ENCODE measurements at places on chromosomes 16 and 17.

DNA sequence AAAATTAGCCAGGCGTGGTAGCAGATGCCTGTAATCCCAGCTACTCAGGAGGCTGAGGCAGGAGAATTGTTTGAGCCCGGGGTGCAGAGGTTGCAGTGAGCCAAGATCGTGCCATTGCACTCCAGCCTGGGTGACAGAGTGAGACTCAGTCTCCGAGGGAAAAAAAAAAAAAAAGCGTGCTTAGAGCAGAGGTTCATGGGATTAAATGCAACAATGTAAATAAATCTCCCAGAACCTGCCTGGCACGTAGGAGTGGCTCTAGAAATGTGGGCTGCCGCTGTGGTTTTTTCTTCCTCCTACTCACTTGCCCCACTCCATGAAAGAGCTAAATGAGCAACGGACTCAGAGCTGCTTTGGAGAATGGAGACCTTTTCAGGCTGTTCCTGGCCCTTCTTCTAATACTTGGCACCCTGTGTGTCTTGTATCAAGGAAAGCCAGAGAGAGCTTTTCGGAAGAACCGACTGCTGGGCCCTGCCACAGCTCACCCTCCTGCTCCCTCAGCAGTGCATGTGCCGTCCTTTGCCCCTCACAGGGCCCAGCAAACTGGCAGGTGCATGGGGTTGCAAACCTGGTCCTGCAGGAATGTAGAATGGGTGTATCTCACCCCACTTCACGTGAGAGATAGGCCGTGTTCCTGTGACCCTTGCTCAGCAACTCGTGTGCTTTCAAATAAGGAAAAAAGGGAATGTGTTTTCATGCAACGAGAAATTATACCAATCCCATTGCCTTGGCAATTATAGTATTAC lies 52.0 kb downstream of the LDHD start:
- no peak for DNase-seq

- no peak for DNase-seq
Measured at GRCh38 chr16:13992322-13992721, 72.4 kb downstream of the ERCC4 start.

DNA sequence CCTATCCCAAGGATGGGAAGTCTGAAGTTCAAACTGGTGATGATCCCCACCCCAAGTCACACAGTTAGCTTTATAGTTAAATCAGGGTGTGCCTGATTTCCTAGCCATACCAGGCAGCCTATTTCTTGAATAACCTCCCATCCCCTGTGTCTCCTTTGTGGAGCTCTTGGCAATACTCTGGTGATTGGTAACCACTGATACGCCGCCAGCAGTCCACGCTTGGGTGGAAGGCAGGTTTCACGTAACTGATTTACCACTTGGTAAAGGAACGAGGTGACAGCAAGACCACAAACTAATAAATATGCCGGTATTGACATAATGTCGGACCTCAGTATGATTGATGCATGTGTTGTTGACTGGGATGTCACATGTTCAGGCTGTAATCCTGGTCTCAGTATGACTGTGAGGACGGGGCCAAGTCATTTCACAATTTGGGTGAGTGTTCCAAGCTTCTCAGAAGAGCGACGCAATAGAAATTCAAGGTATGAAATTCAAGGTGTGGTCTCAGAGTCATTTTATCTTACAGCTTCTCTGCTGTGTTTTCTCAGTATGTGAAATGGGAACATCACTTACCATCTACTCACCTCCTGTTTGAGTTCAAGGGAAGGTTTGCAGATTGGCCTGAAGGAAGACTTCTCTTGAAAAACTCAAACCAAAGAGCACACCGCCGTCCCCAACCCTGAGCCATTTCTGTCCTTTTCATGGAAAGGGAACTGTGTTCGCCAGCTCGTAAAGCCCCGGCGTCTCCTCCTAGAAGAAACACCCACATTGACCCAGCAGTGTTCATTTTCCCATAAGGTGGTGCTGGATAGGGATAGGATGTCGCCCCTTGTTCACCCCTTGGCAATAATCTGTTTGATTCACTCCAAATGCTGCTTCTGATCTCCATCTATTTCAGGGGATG lies 678.9 kb downstream of the WWOX start:
- peak; percentile 29 for DNase-seq

DNA sequence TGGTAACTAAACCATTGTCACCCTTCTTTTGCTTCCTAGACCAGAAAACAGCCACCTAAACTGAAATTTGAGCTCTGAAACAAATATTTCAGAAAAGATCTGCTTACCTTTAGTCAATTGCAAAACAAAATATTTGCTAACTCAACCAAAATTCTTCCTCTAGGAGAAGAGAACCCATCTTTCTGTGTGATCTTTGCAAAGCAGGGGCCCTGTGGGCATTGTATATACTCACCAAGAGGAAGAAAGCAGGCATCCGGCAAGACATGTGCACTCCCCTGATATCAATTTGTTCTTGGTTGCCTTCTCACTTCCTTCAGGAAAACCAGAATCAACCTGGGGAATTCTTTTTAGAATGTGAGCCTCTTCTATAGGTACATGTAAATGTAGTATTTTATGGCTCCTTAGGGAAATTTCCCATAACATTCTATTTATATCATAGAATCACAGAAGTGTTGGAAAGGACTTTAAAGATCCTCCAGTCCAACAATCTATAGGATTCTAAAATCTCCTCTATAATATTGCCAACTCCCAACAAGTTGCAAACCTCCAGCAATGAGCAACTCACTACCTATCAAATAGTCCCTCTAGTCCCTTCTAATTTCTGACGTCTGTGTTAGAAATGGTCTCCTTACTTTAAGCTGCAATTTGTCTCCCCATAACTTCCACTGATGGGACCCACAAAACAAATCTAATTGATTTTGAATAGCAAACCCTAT lies 966 bp downstream of the SLFN14 start:
- no peak for DNase-seq

- DNase-seq = no peak
Measured at GRCh38 chr17:78547035-78547434, 30.2 kb downstream of the DNAH17 start.

GRCh38 chr16:50537533-50538290 lies 10.5 kb upstream of the NKD1 start:
- DNase-seq = no peak

- no peak for DNase-seq
Measured at GRCh38 chr16:79121906-79122305, 478.6 kb downstream of the MAF start.

DNA sequence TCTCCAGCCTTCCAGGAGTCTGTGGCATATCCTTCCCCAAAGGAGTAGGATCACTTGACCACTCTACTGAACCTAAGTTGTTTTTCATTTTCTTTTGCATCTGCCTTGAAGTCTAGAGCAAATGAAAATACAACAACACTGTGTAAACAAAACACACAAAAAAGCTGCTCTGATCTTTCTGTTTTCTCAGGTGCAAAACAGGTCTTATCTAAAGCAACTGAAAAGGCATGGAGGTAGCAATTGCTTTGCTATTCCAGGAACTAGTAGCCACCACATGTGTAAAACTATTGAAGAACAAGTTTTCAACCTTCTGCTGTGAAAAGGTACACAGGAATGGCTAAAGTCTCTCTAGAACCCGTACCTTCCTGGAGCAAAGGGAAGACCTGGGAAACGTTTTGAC lies 127.1 kb downstream of the PITPNC1 start:
- DNase-seq = no peak

- no peak for DNase-seq
Measured at GRCh38 chr17:6408735-6409134, 26.2 kb downstream of the AIPL1 start.

DNA sequence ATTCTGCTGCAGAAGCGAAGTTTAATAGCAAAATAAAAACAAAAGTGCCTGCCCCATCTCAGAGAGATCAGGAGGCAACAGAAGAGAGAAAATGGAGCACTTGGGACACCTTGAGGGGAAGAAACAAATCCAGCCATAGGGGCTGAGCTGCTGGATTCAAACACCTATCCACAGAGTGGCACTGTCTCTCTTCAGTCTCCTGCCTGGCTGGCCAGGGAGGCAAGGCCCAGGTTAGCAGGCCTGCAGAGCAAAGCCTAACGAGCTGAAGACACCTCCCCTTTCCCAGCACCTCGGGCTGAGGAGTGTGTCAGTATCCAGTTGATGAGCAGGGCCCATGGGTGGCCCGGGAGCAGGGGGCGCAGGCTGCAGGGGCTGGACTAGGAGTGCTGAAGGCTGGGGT lies 8.8 kb upstream of the KRT31 start:
- no peak for DNase-seq

GRCh38 chr17:18217412-18218015 lies 7.9 kb upstream of the LLGL1 start:
- DNase-seq = peak; percentile 74

DNA sequence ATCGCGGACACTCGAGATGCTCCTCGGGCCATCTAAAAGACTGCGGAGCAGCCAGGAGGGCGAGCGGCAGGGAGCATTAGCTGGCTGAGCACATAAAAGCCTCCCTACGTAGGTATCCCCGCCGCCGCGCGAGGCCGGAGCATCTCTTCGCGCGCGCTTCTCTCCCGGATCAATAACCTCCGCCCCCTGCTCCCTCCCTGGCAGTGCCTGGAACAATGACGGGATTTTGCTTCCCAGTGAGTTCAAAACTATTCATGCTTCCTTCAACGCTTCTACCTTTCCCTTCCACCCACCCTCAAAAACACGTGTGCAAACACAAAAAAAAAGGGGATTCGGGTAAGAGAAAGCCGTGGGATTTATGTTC lies 984 bp downstream of the CENPV start:
- peak; percentile 40 for DNase-seq

DNA sequence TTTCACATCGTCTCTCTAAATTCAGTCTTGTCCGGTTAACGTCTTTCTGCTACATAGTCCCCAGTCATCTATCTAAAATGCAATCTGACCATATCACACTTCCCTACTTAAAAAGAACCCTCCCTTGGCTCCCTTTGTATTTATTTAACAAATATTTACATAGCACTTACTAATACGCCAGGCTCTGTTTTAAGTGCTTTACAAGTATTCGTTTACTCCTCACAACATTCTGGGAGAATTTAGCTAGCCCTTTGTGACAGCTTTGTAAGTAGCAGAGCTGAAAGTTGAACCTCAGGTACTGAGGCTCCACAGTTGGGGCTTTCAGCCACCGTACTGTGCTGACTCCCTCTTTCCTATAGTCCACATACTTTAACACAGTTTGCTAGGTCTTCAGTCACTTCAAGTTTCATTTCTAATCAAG lies 9.2 kb downstream of the PAFAH1B1 start:
- DNase-seq = no peak
